ENCODE measurements at places on chromosomes 13 and 19. TPM values are rescaled to one million over a fixed set of nuclear protein-coding genes. Genes with fewer than 3 reads are reported as not detected.

- no peak for DNase-seq
These were observed 1569.0 kb downstream of the OLFM4 start for GRCh38 chr13:54597540-54598088.

DNA sequence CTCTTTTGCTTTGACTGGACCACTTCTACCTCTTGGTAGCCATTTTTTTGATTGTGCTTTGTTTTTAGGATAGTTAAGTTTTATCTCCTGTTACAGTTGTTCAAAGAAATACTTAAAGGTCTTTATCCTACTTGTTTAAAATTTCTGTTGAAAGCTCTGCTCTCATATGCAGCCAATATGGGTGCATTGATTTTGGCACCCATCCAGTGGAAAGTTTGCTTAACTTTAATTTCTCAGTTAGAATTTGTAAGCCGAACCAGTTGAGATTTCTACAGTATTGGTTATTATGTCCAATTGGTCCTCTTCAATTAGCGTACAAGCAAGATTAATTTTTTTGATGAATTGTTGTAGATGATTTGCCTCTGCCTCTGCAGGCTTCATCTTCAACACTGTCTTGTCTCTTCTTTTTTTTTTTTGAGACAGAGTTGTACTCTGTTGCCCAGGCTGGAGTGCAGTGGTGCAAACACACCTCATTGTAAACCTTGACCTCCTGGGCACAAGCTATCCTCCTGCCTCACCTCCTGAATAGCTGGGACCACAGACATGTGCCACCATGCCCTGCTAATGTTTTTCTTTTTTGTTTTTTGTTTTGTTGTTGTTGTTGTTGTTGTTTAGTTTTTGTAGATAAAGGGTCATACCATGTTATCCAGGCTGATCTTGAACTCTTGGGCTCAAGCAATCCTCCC lies 65.3 kb downstream of the MAB21L1 start:
- no peak for DNase-seq

DNA sequence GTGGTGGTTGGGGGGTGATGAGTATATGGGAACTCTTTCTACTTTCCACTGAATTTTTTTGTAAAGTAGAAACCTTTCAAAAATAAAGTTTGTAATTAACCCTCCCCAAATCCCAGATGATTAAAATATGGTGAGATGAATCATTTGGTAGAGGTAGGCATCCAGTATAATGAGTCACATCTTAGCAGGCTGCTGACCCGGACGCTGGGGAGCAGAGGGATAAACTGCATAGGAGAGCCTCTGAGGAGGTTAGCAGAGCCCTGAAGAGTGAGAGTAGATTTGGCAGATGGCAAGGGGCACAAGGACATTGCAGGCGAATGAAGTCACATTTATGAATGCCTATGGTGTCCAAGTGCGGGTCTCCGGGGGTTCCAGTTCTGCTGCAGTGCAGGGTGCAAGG lies 293.8 kb downstream of the FGF9 start:
- DNase-seq, result no peak

- peak; percentile 91 for DNase-seq
These were observed 5.8 kb upstream of the ONECUT3 start for GRCh38 chr19:1747285-1748114.

DNA sequence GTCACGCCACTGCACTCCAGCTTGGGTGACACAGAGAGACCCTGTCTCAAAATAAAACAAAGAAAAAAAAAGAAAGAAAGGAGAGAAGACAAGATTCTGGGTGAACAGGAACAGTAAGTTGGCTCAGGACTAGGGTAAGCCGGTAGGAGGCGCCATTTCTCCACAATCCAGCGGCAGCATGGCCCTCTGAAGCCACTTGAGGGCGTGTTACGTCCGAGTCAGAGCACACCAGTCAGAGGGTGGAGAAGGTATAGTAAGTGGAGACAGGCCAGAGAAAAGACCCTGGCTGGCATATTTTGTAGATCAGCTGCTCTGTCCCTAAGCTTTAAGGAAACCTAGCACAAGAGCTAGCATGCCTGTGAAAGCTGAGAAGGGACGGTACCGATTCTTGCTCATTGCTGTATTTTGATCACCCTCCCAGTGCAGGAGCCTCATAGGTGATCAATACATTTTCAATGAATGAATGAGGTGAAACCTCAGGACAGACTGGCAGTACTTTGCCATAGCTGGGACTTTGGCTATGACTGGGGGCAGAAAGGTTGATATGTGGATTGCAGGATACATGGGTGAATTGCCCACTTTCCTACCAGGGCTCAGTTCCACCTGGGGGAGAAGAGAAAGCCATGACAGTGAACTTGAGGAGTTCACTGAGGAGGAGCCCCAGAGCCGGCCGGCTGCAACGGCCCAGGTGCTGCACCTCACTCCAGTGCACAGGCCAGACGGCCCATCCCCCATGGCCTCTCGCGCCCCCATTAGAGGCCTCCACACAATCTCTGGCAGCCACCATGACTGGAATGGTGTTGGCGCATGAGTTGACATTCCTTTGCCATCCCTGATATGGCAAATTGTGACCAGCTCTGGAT lies 23.5 kb downstream of the POU2F2 start:
- peak; percentile 90 for DNase-seq

DNA sequence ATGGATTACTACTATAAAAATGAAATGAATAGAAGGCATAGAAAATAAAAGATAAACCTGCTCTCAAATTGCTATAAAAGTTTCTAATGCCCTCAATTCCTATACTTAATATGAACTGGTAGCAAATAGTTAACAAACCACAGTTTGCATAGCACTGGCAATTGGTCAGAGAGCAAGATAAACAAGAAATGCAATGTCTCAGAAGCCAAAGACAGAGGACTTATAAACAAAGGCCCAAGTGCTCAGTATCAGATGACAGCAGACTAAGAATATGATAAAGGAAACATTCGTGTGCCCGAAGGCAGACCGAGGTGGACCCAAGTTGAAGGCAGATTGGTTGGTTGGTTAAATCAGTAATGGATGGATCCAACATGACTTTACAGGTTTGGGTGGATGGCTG lies 50.6 kb downstream of the IPO5 start:
- DNase-seq, result peak; percentile 91

DNA sequence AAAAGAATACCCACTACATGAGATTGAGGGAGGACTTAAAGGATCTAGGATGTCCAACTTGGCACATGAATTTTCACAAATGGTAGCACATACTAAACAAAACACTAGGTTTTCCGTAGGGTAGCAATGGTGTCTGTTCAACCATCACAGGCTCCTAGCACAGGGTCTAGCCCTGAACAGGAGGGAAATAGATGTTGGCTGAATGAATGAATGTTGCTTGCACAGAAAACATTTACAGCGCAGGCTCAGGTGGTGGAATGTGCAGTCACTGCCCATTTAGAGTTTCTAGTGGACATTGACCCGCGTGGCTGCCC lies 1.9 kb upstream of the MYCBP2 start:
- no peak for DNase-seq

DNA sequence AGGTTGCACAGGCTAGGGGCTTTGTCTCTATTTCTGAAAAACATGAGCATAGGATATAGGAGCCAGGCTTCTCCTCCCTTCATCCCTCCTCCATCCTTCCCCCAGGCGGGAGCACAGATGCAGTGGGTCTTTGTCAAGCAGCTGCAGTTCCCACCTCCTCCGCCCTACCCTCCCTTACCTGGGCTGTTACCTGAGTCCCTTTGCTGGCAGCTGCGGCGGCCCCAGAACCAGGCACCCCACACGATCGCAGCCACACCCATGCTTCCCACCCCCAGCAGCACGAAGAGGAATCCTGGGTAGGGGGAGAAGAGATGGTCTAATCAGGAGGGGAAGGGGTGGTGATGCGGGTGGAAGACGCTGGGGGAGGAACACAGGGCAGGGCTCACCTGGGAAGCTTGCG lies 7.8 kb downstream of the TMIGD2 start:
- DNase-seq, result no peak

DNA sequence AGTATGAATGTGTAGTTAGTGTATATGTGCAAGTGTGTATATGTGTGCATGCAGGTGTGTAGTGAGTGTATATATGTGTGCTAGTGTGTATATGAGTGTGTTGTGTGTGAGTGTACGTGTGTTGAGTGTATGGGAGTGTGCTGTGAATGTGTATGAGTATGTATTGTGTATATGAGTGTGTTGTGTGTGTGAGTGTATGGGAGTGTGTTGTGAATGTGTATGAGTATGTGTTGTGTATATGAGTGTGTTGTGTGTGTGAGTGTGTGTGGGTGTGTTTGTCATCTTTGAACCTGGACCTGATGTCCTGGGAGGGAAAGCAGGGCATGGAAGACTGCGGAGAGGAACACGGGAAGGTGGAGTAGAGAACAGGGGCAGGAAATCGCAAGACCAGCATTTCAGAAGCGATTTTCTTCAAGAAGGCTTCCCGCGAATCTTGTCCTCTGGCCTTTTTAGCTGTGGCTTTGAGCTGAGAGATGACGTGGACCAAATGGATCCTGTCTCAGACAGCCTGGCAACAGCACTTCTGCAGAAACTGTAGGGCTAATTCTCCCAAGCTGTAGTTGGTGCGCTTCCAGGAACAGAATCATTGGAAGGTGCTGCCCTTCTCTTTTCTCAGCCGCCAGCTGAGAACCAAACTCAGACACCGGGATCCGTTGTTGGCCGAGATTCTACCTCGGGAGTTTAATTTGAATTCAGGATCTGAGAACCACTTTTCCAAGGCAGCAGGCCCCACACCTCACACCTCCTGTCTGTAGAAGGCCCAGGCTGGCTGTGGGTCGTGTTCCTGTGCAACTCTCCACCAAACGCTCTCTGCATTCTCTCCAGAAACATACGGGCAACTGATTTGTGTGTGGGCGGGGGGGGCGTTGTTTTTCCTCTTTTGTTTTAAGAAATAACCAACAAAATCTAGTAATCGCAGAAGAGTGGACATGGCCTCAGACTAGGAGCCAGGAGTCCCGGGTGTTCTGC lies 94.7 kb upstream of the RAP2A start:
- peak; percentile 99 for DNase-seq

DNA sequence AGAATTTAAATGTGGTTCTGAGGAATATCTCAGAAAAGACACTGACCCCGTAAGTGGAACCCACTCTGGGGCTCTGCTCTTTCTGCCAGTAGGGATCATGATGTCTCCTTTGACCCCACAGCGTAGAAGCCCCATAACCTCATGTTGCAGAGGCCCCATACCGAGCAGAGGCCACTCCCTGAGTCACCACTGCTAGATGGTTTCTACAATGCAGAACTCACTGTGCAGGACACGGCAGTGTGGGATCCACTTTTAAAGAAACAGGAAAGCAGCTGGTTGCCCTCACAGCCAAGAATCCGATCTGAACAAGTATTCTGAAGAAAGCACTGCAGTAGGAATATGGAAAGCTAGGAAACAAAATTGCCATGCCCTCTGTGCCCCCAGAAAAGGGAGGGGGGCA lies 4.2 kb downstream of the SLC7A1 start:
- peak; percentile 55 for DNase-seq

GRCh38 chr19:50478901-50479715 lies 2.5 kb upstream of the GARIN5A start:
- peak; percentile 29 for DNase-seq

DNA sequence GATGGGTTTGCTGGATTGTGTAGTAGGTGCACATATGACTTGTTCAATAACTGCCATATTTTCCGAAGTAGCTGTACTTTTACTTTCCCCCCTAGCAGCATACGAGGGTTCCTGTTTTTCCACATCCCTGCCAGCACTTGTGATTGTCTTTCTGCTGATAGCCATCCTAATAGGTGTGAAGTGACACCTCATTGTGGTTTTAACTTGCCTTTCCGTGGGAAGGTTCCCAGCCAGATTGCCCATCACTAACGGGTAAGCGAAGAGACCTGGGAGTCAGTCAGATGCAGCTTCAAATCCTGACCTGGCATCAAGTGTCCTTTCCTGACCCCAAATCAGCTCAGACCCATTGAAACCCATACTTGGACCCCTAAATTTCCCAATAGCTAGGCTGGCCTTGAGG lies 4.5 kb downstream of the CLPTM1 start:
- DNase-seq, result no peak

GRCh38 chr19:3768015-3768747 lies 3.8 kb downstream of the RAX2 start:
- DNase-seq, result no peak

- no peak for DNase-seq
These were observed 709 bp downstream of the N4BP2L1 start for GRCh38 chr13:32426990-32427851.

GRCh38 chr13:93499991-93500390 lies 273.4 kb downstream of the GPC6 start:
- peak; percentile 38 for DNase-seq

DNA sequence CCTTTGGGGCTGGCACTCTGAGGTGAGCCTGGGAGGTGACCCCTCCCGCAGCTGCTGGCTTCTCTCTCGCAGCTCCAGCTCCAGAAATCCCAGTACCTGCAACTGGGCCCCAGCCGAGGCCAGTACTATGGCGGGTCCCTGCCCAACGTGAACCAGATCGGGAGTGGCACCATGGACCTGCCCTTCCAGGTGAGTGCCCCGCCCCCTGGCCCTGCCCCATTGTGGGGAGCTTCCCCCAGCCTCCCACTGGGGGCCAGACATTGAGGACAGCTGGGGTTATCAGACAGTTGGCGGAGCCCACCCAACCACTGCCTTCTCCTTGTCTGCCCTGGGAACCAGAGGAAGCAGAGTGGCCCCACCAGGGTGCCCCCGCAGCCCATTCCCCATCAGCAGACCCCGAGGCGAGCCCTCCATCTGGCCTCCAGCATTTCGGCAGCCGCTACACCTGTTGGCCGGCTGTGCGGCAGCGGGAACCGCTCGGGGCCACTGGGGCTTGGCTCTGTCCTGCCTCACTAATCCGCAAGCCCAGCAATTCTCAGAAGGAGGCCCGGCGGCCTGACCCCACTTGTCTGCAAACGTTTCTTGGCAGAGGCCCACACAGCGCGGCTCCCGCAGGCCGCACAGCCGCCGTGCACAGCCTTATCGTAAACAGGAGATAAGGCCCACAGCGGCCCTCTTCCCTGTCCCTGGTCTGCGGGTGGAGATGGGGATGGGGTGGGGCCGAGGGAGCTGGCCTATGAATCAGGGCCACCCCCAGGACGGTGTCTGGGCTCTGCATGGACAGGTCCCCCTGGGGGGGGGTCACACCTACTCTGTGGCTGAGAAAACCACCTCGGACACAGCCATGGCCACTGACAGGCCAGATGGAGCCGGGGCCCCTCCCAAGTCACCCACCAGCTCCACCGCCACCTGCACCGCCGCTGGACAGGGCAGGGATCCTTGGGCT lies 48.0 kb downstream of the COMP start:
- peak; percentile 79 for DNase-seq

- no peak for DNase-seq
These were observed 27.6 kb upstream of the MAP3K10 start for GRCh38 chr19:40163541-40164129.

GRCh38 chr19:17385878-17386611 lies 8.0 kb downstream of the CCDC194 start:
- peak; percentile 51 for DNase-seq

- no peak for DNase-seq
These were observed 19.1 kb upstream of the LDLR start for GRCh38 chr19:11070123-11070522.

Gene ZNF85
- 7.0 TPM for polyA plus RNA-seq

Gene CYSLTR2
- 0.03 TPM for polyA plus RNA-seq

Gene NFKBIB
- polyA plus RNA-seq, result 8.3 TPM

Gene ZNF69
- 1.7 TPM for polyA plus RNA-seq

Gene DNAAF3
- 0.18 TPM for polyA plus RNA-seq

Gene EFNB2
- polyA plus RNA-seq, result 20.0 TPM

Gene SPTBN4
- 1.3 TPM for polyA plus RNA-seq

Gene EDDM13
- not detected for polyA plus RNA-seq

Gene ZNF253
- 3.4 TPM for polyA plus RNA-seq

Gene ZNF112
- 2.9 TPM for polyA plus RNA-seq

Gene FFAR1
- not detected for polyA plus RNA-seq

Data from fibroblast of lung (primary cell).